ENCODE measurements at places on chromosomes 4 and X. TPM values are rescaled to one million over a fixed set of nuclear protein-coding genes. Genes with fewer than 3 reads are reported as not detected.

DNA sequence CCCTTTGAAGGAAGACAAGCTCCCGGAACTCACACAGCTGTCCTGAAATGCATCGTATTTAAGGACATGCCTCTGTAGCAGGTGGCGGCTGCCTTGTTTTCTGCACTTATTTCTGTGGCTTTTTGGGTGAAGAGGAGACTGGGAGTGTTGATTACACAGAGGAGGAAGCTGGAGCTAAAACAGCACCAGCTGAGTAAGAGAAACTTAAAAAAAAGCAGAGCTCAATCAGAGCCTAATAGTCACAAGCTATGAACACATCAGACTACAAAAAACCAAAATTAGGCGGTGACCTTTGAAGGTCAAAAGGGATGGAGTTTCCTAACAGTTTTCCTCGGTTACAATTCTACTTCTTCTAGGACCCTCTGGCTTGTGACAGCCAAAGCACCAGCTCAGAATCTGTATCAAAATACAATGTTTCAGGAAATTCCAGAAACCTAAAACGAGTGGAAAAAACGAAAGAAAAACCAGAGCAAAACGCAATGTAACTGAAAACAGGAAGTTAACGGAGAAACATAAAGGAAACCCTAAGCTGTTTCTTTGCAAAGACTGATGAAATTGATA lies 13.5 kb downstream of the PRKX start:
- H3K4me3 ChIP-seq: no peak overlapping the region
- no peak for DNase-seq
- peaks cover 56% of the 10 kb centered on the region for H3K4me1 ChIP-seq
- H3K27me3 ChIP-seq: no peaks in the 10 kb centered on the region
- H3K27ac ChIP-seq: peak overlapping the region; percentile 89

GRCh38 chrX:29962061-29962460 lies 253.3 kb upstream of the MAGEB2 start:
- H3K4me3 ChIP-seq: no peak overlapping the region
- no peaks in the 10 kb centered on the region for H3K36me3 ChIP-seq
- H3K27ac ChIP-seq: no peak overlapping the region
- H3K4me1 ChIP-seq: no peaks in the 10 kb centered on the region
- H3K27me3 ChIP-seq: no peaks in the 10 kb centered on the region

DNA sequence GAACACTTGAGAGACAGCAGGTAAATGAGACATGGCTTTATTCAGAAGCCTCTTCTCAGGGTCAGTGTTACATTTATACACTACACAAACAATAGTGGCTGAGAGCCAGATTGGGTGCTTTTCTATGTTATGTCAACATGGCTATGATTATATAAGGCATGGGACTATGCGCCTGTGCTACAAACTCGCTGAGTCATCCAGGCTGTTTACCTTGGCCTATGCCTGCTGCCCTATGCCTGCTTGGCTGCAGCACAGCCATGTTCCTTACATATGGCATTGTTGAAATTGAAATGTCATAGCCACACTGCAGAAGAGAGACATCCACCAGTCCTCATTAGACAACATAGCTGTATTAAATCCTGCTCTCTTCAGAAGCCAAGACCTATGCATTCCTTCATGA lies 236.3 kb upstream of the NWD2 start:
- no peaks in the 10 kb centered on the region for H3K36me3 ChIP-seq
- H3K4me3 ChIP-seq: no peak overlapping the region
- H3K4me1 ChIP-seq: no peaks in the 10 kb centered on the region
- no peak overlapping the region for H3K27ac ChIP-seq
- no peak for DNase-seq

DNA sequence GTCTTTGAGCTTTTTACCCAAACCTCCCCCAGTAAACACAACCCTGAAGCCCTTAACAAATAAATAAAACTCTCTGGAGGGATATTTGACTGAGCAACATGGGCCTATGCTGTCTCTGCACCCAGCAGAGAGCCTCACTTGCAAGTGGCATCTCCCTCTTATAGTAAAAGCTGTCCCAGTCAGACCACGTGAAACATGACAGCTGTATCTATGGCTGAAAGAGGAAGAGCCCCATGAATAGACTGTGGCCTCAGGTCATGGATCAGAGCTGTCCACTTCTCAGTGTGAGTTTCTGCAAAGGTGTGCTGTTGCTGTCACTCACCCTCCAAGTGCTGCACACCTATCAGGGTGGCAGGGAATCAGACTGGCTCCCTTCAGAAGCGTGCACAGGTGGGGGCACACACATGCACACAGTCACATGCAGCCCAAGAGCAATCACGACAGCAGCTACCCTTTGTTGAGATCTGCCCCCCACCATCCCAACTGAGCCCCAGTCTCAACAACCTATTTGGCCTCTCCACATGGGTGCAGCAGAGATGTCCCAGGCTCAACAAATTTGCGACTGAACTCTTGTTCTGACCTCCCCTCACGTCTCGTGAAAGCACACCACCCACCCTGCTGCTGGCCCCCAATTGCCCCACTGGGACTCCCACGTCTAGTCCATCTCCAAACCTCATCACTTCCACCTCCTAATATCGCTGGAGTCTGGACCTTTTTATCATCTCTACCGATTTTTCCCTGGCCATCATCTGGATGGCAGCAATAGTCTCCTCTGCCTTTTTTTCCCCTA lies 45.6 kb downstream of the NAT8L start:
- DNase-seq: no peak
- H3K27me3 ChIP-seq: no peaks in the 10 kb centered on the region
- no peak overlapping the region for H3K4me3 ChIP-seq
- no peak overlapping the region for H3K27ac ChIP-seq

- no peaks in the 10 kb centered on the region for H3K36me3 ChIP-seq
- no peaks in the 10 kb centered on the region for H3K4me1 ChIP-seq
- H3K4me3 ChIP-seq: no peak overlapping the region
Measured at GRCh38 chr4:174707051-174707676, 121.9 kb downstream of the GLRA3 start.

- no peak overlapping the region for H3K27ac ChIP-seq
- no peaks in the 10 kb centered on the region for H3K4me1 ChIP-seq
- H3K4me3 ChIP-seq: no peak overlapping the region
- no peaks in the 10 kb centered on the region for H3K27me3 ChIP-seq
- H3K36me3 ChIP-seq: no peaks in the 10 kb centered on the region
Measured at GRCh38 chr4:138890891-138891570, 124.5 kb upstream of the NOCT start.

GRCh38 chrX:57422790-57423189 lies 136.3 kb downstream of the FAAH2 start:
- no peak for DNase-seq
- H3K27ac ChIP-seq: no peak overlapping the region
- H3K36me3 ChIP-seq: no peaks in the 10 kb centered on the region
- no peak overlapping the region for H3K4me3 ChIP-seq
- H3K27me3 ChIP-seq: no peaks in the 10 kb centered on the region
- H3K4me1 ChIP-seq: no peaks in the 10 kb centered on the region

DNA sequence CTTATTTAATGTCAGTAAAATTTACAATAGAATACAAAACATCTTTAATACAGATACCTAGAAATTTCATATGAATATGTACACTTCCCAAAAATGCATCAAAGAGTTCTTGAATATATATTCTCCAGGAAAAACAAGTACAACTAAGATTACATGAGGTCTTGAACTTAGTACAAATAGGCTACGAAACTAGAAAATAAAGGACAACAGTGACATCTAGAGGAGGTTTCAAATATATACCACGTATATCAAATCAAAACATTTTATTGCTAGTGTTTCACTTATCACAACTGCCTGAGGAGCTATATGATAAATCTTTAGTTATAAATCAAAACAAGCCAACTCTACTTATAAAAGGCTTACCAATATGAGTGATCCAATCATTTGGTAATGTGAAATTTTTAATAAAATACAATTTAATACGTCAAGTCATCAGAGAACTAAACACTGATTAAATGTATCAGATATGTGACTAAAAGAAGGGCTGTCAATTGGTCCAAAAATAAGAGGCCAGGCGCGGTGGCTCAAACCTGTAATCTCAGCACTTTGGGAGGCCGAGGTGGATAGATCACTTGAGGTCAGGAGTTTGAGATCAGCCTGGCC lies 36.6 kb downstream of the ANAPC10 start:
- H3K4me1 ChIP-seq: peaks cover 11% of the 10 kb centered on the region
- no peaks in the 10 kb centered on the region for H3K36me3 ChIP-seq
- no peak overlapping the region for H3K4me3 ChIP-seq
- H3K27ac ChIP-seq: no peak overlapping the region
- DNase-seq: no peak

- H3K36me3 ChIP-seq: no peaks in the 10 kb centered on the region
- H3K4me1 ChIP-seq: no peaks in the 10 kb centered on the region
- H3K4me3 ChIP-seq: no peak overlapping the region
- no peaks in the 10 kb centered on the region for H3K27me3 ChIP-seq
Measured at GRCh38 chr4:53315300-53315699, 50.6 kb downstream of the SCFD2 start.

DNA sequence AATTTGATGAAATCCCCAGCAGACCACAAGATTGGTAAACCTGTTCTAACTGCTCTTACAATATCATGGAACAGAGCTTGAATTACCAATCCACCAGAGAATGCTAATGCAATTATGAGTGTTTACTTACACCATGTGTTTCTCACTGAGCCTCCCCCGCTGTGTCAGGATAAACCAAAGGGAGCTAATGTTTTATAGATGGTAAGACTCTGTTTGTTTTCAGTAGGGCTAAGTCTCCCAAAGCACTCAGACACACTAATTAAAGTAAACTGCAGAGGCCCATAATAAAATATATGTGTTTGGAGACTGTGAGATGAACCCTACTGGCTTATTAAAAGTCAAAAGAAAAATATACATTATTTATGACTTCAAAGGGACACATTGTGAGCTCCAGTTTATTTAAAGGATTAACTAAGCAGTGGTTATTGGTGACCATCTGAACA lies 261.7 kb upstream of the FAM241A start:
- no peak overlapping the region for H3K27ac ChIP-seq
- H3K4me3 ChIP-seq: no peak overlapping the region
- no peak for DNase-seq

DNA sequence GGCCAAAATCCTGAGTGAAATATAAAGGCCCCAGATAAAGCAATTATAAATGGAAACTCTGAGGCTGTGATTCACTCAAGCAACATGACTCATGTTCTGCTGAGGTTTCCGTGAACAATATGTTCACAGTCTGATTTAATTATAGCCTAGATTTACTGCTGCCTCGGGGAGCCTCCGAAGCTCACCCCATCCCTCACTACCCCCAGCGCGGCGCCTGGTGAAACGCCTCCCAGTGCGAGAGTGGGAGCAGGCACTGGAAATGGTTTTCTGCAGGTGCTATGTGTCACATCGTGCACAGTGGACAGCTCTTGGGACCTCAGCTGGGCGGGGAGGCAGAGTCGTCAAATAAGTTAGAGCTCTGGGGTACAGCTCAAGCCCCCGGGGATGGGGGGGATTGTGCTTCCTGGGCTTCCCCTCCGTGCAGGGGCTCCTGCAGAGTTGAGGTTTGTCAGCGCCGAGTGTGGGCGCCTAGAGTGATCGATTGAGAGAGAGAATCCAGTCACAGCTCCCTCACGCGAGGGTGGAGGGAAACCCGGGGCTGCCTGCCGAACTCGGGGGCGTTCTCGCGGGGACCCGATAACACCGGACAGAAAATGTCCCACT lies 110.6 kb downstream of the PHKA2 start:
- no peak overlapping the region for H3K27ac ChIP-seq
- DNase-seq: no peak
- H3K27me3 ChIP-seq: no peaks in the 10 kb centered on the region
- H3K4me3 ChIP-seq: no peak overlapping the region
- H3K36me3 ChIP-seq: no peaks in the 10 kb centered on the region

GRCh38 chr4:78753091-78753490 lies 23.1 kb upstream of the BMP2K start:
- H3K27me3 ChIP-seq: no peaks in the 10 kb centered on the region
- H3K36me3 ChIP-seq: no peaks in the 10 kb centered on the region
- no peak overlapping the region for H3K27ac ChIP-seq
- H3K4me3 ChIP-seq: no peak overlapping the region

Gene BTK
- 1.0 TPM for total RNA-seq

Gene SLC9B1
- total RNA-seq: 1.1 TPM

Gene NXF2B
- total RNA-seq: not detected

Gene ZFP42
- not detected for total RNA-seq

Gene GABRG1
- 0.13 TPM for total RNA-seq

Gene CRMP1
- 3.0 TPM for total RNA-seq

Gene FSTL5
- not detected for total RNA-seq

Gene TRPC5OS
- not detected for total RNA-seq

Gene ARX
- total RNA-seq: 1.9 TPM

All from thyroid gland (tissue), 4 donors.